K562 (cell line): ENCODE measurements at places on chromosomes 13 and 19.

- DNase-seq = no peak
Observed at GRCh38 chr13:26658448-26659385, 101.2 kb downstream of the WASF3 start.

DNA sequence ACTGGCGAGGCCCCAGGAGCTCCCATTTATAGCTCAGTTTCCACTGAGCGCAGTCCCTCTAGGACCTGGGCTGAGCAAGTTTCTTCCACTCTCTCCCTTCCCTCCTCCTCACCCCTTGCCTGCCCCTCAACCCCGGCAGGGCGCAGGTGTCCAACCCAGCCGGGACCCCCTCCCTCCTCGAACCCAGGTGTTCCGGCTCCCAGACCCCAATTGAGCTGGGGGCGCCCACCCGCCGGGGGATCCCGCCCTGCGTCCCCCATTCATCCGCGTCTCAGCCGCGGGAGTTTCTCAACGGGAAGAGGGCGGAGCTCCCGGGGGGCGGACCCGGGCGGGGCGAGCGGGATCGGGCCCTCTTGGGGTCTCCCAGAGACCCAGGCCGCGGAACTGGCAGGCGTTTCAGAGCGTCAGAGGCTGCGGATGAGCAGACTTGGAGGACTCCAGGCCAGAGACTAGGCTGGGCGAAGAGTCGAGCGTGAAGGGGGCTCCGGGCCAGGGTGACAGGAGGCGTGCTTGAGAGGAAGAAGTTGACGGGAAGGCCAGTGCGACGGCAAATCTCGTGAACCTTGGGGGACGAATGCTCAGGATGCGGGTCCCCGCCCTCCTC is at the start of gene KIRREL2:
Gene KIRREL2 (plus strand): TSS at position 366 of the 604 bp plus-strand sequence. CDS start 209 bp downstream, at position 575.
- DNase-seq = no peak

DNA sequence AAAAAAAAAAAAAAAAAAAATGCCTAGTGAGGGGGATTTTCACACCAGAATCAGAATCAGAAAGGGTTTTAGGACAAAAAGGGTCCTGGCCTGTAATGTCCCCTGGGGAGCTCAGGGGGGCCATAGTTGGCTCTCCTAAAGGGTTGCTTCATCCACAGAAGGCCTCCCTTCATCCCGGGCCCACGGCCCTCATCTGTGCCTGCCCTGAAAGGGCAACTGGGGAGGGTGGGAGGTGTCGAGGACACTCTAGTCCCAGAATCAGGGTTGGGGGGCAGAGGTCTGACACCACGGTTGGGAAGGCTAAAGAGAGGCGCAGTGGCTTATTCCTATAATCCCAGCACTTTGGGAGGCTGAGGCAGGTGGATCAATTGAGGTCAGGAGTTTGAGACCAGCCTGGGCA is 22.5 kb upstream of the ZNRF4 start:
- DNase-seq = no peak

- DNase-seq = no peak
Observed at GRCh38 chr19:14097532-14098151, 7.1 kb upstream of the SAMD1 start.

DNA sequence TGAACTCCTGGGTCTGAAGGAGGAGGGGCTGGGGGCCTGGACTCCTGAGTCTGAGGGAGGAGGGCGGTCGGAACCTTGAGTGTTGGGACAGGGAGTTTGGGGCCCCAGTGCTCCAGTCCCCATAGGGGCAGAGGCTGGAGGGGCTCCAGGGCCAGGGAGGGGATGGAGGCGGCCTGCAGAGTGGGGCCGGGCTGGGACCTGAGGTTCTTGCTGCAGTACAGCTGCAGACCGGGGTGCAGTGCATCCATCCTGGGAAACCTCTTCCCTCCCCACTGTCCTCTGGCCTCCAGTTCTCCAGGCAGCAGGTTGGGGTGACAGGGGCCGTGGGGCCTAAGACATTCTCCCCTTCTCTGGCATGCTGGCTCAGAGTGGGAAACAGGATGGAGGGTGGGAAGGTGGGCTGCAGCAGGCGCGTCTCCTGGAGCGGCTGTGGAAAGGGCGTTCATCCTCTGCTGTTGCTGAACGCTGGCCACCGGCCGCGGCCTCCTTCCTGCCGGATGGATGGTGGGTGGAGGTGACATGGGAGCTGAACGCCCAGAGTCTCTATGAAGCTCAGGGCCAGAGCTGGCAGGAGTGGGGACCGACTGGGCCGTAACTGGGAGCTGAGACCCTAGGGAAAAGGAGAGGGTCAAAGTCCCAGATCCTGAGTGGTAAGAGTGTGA is 1.6 kb downstream of the BRSK1 start:
- no peak for DNase-seq

GRCh38 chr19:38851622-38852230 is 1.9 kb upstream of the HNRNPL start:
- peak; percentile 97 for DNase-seq

GRCh38 chr19:18320865-18321733 is 1.8 kb downstream of the LSM4 start:
- DNase-seq = peak; percentile 38

DNA sequence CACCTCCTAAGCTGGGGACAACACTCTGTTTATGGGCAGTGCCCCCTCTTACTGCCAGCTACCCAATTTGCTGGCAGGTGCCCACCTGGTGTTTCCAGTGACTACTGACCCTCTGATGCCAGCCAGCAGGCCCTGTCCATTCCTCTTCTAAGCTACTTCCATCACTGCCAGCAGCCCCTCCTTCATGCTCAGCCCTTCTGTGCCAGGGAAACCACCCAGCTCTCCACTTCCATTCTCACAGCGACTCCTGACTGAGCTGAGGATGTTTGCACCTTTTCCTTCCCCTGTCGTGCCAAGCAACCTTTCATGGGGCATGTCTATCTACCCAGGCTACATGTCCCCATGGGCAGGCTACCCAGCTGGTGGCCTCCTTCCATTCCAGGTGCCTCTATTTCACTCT is 24.0 kb upstream of the ZNF492 start:
- DNase-seq = no peak

DNA sequence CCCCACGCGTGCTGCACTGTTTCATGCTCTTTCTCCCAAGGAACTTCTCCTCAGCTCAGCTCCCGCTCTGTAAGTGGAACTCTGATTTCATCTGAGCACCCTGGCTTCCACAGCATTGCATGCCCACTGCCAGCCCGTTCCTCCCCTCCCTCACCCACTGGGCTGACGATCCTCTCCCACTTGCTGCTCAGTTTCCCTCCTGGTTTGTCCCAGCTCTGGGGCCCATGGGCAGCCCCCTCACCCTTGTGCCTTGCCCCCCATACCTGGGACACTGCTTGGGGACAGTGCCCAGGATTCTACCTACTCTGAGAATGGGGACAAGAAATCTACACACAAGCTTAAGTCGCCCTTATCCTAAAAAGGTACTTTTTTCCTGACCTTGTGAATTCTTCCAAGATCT is 115.9 kb upstream of the C1QTNF9B start:
- DNase-seq = no peak

- DNase-seq = no peak
Observed at GRCh38 chr13:70108356-70109105, at the start of gene KLHL1. TSS of gene KLHL1 (minus strand) at chr13:70108452. CDS start at chr13:70107699, 753 bp downstream.

DNA sequence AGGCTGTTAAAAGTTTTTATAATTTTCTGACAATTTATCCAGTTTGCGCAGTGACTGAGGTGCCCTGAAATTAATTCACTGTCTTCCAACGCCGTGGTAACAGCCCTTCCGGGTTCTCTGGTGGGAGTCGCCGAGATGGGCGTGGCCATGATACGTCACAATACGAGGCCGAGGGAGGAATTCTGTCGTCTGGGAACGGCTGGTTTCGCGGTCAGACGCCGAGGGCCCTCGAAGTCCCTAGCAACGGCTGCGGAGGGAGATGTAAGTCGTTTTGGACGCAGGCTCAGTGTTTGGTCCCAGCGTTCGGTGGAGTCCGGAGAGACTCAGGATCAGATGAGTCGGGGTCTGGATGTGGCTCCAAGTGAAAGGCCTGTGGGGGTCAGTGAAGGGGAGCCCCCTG is 21.7 kb downstream of the ZNF613 start:
- no peak for DNase-seq

DNA sequence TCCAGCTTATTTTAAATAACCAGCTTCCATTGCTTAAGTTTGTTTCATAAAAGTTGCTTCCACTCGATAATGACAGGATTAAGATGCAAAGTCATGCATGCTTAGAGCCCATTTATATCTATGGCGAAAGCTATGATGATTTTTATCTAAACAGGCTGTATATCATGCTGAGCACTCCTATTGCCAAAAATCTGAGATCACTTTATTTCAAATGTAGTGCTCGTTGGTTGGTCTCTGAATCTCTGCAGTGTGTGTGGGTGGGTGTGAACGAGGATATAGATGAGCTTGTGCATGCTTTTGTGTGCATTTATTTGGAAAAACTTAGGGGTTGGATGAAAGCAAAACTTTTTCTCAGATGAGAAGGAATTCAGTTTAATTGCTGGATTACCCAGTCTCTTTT is 27.0 kb upstream of the ARGLU1 start:
- no peak for DNase-seq

GRCh38 chr19:6744381-6745301 is 5.2 kb downstream of the TRIP10 start:
- DNase-seq = no peak

GRCh38 chr13:99347335-99347878 is 40.2 kb upstream of the GPR183 start:
- no peak for DNase-seq

GRCh38 chr13:109625156-109625555 is 161.2 kb downstream of the IRS2 start:
- no peak for DNase-seq

DNA sequence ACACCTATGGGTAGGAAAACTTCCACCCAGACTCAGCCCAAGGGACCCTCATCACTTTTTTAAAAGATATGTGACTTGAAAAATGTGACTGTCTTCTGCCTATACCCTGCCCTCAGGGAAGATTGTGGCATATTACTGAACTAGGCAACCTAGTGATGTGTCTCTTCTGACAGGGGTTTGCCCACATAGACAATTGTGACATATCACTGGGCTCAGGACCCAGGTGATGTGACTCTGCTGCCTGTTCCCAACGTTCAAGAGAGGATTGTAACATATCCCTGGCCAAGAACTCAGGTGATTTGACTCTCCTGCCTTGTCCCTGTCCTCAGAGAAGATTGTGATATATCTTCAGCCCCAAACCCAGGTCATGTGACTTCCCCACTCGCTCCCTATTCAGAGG is 86.3 kb upstream of the ZNF43 start:
- no peak for DNase-seq

DNA sequence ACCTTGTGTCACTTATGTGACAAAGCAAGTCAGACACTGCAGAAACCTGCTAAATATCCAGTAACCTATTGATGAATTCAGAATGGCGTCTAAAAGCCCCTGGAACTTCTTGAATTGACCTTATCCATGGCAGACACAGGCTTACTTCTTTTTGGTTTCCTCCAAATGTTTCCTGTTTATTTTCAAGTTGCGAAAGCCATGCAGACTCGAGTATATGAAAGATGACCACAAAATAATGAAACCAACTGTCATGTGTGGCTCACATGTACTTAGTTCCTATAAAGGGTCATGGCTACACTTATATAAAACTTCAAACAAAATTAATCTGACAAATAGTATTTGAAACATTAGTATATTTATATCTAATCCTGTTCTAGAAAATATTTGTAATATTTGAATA is 113.1 kb upstream of the FNDC3A start:
- no peak for DNase-seq

GRCh38 chr19:16141043-16141442 is 2.4 kb upstream of the HSH2D start:
- DNase-seq = peak; percentile 42

DNA sequence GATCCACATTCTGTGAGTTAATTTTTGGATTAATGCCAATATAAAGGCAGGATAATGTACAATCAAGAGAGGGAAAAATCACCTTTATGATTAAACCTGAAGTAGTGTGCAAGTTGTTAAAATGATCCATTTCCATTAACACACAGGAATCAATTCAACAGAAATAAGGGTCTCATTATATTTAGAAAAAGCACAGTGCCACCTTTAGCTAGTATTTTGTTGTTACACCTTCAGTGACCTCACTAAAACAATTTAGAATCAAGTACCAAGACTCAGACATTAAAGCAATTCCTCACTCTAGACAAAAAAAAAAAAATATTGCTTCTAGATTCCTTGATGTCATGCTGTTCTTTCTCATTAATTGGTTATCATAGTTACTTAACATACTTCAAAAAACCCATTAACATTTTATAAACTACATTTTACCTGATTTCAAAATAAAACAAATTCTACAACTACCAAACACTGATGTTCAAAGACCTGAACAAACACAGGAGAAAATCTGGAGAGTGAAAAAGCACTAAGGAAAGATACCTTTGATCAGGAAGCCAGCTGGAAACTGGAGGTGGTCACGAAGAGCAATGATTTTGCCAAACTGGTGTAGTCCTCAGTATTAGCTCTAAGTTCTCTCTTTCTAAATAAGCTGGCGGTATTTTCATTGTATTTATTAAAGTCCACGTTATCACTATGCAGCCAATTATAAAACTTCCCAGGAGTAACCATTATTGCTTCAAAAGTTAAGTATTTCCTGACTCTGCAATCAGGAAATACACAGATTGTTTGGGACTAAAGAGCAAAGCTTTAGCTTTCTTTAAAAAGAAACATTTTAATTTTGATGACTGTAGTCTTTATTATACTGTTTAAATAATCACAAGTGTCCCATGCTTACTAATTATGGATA is 115.3 kb downstream of the TBC1D4 start:
- DNase-seq = no peak

- no peak for DNase-seq
Observed at GRCh38 chr13:32969516-32969941, 46.7 kb upstream of the KL start.

GRCh38 chr13:96089749-96090239 is at the start of gene HS6ST3:
TSS of gene HS6ST3 (plus strand) at chr13:96090107.
- peak; percentile 14 for DNase-seq

DNA sequence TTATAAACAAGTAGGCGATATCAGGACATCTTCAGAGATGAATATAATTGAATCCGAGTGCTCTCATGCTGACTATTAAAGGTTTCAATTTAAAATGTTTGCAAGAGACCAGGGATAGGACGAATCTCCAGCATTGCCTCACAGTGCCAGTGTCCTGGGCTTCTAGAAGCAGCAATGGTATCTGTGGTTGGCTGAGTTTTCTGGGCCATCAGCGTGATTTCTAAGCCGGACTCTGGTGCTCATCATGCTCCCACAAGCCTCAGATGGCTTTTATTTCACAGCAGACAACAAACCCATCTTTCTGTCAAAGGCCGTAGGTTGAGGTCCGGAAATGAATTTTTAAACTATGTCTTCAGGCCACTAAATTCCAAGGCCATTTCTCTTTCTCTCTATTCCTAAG is 187.7 kb downstream of the FOXO1 start:
- DNase-seq = no peak

- DNase-seq = no peak
Observed at GRCh38 chr13:102504002-102504401, 92.8 kb upstream of the TPP2 start.

GRCh38 chr13:93230261-93230855 is 3.8 kb downstream of the GPC6 start:
- no peak for DNase-seq

GRCh38 chr13:101875091-101875490 is 422.6 kb downstream of the ITGBL1 start:
- no peak for DNase-seq
